GM18507 (cell line): ENCODE measurements at places on chromosomes 13 and 19.
A peak's percentile ranks its signal among the peaks of the same experiment; 100 is the strongest.

GRCh38 chr19:34324320-34324719 is 40.7 kb upstream of the GPI start:
- no peak for DNase-seq

- DNase-seq: no peak
These were observed 9.9 kb downstream of the NDFIP2 start for GRCh38 chr13:79490824-79491223.

GRCh38 chr19:10817291-10818038 is 18.5 kb downstream of the TMED1 start:
- DNase-seq: no peak

GRCh38 chr19:23762884-23763711 is 4.4 kb upstream of the ZNF681 start:
- no peak for DNase-seq

DNA sequence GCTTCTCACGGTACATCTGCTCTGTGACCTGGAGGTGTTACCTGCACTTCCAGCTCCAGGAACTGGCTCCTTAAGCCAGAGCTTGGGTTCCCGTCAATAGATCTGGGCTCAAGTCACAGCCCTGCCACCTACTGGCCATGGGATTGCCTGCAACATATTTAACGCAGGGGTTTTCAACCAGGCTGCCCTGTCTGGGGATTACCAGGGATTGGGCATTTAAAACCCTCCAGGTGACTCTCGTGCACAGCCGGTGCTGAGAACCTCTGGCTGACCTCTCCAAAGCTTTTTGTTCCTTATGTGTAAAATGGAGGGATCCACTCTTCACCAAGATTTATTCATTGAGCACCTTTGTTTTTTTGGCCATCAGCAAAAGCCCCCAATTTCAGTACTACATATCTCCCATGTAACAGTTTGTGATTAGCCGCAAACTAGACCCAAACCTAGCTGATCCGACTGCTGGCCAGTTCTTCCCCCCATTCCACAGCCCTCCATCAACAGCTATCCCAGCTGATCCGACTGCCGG is 76.6 kb upstream of the STK24 start:
- peak; percentile 47 for DNase-seq

DNA sequence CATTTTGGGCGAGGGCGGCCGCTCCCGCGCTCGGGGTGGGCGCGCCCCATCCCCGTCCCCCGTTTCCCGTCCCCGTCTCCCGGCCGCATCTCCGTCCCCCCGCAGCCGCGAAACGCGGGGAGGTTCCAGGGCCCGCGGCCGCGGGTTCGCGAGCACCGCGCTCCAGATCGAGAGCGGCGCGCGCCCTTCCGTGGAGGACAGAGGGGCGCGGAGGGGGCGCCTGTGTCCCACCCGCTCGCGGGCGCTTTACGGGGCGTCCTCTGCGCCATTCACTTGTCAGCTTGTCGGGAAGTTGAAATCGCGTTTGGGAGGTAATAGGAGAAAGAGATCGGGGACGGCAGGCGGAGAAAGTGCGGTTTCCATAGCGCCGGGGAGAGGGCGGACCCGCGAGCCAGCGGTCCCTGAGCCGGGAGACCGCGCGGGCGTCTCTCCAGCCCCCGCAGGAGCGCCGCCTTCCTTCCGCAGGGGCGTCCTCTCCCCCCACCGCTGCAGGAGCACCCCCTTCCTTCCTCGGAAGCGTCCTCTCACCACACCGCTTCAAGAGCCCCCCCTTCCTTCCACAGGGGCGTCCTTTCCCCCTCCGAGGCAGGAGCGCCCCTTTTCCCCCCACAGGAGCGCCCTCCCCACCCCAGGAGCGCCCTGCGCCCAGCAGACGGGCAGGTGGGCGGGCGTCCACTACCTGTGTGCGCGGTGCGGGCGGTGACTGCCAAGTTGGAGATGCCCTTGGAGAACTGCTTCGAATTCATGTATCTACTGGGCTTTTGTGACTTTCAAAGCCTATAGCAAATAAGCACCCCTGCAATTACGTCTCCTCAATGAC is 962 bp upstream of the IRS2 start:
- no peak for DNase-seq

DNA sequence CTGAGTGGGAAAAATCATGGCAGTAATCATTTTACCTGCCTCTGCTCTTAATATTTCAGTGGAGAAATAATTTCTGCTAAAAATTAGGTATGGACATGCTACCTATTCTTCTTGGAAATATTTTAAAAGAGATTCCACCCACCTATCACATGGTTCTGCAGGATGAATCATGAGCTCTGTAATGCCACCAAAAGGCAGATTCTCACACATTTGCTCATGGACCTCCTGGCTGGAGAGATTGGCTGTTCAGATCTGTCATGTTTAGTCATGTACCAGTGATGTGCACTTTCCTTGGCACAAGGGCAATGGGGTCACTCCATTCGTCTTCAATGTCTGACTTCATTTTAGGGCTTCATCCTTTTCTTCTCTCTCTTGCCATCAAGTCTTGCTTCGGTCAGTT is 101.8 kb upstream of the MBNL2 start:
- DNase-seq: no peak
